ENCODE measurements at places on chromosomes 16 and 17. TPM values are rescaled to one million over a fixed set of nuclear protein-coding genes. Genes with fewer than 3 reads are reported as not detected.

ABCA6 gene
- 39.6 TPM for total RNA-seq

CHTF18 gene
- total RNA-seq: 20.1 TPM

HOXB3 gene
- total RNA-seq: 11.9 TPM

EVI2B gene
- under 0.01 TPM for total RNA-seq

TEX14 gene
- total RNA-seq: 0.05 TPM

GFAP gene
- not detected for total RNA-seq

PABPN1L gene
- total RNA-seq: not detected

SLC12A3 gene
- not detected for total RNA-seq

CORO7 gene
- 58.0 TPM for total RNA-seq

PIK3R6 gene
- not detected for total RNA-seq

CDRT15 gene
- total RNA-seq: not detected

All from dermis blood vessel endothelial cell (primary cell).